ENCODE measurements at places on chromosomes 6 and 20.
A peak's percentile ranks its signal among the peaks of the same experiment; 100 is the strongest.

DNA sequence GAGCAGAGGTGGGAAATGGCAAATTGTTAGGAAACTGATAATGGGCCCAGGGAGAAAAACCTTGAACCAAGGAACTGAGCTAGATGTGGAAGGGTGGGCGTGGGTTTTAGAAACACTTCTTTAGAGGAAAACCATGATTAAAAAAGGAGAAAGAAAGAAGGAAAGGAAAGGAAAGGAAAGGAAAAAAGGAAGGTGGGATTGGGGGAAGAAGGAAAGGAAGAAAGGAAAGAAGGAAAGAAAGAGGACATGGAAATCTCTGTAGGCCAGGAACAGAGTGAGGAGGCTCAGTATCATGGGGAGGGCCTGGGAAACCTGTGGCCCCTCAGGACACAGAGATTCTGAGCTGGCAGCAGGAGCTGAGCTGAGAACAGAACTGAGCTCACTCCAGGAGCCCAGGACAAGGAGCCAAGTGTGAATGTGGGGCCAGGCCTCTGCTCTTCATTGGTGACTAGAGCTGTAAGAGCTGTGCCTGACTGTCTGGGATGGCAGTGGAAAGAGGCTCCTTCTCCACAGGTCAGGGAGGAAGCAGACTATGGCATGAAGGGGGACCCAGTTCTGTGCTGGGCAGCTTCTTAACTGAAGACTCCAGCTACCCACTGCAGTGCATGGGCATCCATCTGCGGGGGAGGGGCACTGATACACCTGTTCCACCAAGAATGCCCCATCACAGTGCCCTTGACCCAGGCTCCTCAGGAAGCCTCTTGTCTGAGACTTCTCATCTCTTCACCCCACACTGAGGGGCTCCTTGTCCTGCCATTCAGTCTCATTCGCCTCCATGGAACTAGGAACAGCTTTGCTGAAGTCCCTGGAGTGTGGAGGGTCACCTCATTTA lies 116.1 kb upstream of the BACH2 start:
- no peak for DNase-seq

DNA sequence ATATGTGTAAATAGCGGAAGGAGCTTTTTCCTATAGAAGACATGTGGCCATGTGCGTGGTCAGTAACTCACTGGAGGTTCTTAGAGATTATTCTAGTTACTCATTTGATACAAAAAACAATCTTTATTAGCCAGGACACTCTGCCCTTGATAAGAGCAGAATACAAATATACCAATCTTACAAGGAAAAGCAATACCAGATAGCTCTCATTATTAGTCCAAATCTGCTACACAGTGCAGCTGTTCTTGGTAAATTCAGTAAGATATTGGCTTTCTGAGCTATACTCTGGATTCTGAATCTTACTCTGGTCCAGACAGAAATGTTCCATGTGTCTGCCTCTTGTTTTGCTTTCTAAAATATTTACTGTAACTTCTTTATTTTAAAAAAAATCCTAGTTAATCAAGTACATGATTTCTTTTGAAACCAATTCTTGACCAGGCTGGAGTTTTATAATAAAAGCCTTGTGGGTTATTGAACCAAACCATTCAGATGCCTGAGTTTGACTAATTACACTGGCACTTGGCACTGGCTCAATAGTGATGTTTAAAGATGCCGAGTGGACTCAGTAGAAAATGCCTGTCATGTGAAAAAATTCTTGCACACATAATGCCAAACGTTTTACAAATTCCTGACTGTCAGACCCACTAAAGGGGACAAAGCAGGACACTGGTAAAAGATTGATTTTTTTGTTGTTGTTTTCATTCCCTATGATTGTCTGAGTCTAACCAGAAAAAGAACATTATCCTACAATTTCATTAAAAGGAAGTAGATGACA lies 242.8 kb upstream of the TCF21 start:
- no peak for DNase-seq

DNA sequence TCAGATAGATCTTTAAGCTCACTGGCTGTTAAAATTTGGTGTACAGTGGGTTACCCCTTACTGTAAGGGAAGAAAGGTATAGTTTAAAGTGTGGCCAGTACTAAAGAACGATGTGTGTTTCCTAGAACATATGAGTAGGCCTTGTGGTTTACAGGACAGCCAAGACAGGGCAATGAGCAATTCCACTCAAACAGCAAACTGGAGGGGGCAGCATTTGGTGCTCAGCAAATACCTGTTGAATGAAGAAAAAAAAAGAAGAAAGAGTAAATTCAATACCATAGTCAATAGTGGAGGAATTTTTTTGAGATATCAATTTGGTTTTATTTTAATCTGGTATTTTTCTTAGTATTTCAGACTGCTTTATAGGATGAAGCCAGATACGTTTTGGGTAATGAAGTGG lies 3.8 kb upstream of the NCOA5 start:
- no peak for DNase-seq

DNA sequence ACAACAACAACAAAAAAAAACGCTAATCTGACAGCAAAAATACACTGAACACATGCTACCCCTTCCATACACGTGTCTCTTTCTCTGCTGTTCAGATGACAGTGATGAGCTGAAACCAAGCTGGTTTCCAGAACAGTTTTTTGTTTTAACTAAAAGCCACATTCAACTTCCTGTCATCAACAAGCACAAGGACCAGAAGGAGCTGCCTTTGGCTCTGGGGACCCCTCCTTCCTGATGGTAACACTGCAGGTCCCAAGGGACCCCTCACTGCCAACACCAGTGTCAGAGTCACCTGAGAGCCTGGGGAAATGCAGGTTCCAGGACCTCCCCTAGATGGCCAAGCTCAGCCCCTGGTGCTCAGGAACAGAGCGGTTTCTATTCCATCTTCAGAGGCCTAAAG lies 6.0 kb downstream of the CST7 start:
- no peak for DNase-seq

GRCh38 chr6:111243095-111243494 lies 155.8 kb downstream of the SLC16A10 start:
- no peak for DNase-seq

DNA sequence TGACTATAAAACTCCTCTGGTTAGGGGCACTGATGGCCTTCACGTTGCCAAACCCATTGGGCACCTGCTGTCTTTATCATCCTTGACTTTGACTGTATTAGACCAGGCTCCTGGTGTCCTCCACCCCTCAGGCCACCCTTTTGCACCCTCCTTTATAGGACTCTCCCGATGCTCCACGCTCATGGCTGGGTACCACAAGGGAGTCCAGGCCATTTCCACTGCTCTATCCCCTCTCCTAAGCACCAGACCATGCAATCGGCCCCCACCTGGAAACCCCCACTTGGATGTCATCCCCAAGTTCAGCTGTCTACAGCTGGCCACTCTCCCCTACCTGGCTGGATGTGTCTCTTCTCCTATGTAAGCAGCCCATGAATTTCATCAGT lies 115.2 kb downstream of the TOX2 start:
- DNase-seq: no peak

DNA sequence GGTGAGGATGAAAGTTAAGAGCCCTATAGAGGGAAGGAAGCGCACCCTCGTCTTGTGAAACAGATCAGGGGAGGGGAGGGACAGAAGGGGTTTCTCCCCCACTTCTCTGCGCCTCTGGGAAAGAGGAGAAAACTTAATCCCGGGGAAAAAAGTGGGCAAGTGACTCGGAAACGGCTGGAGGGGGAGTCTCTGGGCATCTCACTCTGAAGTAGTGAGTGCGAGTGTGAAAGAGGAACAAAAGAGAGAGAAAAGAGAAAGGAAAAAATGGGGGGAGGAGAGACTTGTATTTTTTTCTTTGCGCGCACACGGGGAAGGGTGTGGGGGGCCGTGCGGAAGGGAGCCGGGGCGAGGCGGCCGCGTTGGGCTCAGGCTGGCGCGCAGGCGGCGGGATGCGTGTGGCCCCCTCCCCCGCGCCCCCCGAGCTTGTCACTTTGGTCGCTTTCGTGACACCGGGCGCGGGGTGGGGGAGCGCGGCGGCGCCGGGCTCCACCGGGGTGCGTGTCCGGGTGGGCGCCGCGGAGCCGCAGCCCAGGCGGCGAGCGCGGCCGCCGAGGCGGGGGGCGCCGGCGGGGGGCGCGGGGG lies 454 bp downstream of the L3MBTL3 start:
- DNase-seq: no peak

- DNase-seq: no peak
Measured at GRCh38 chr6:109096208-109096607, 901 bp downstream of the CEP57L1 start.

DNA sequence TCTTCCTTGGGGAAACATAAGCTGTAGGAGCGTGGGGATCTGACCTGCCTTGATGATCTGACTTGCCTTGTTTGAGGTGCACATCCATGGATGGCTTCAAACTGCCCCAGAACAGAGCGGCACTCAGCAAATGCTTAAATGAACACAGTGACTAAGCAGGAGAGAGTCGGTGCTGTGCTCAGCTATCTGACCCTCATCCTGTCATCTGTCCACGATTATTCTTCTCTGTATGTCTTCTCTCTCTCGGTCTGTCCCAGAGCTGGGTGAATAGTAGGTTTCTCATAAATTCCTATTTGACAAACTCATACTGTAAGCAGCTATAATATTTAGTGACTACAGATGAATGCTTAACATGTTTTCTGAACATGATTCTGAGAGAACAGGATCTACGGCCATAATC lies 37.3 kb downstream of the TRAM2 start:
- DNase-seq: peak; percentile 73

- DNase-seq: no peak
Measured at GRCh38 chr6:166904101-166904746, 52.1 kb downstream of the RNASET2 start.

GRCh38 chr6:3260296-3260695 lies 1.5 kb downstream of the PSMG4 start:
- DNase-seq: no peak

- no peak for DNase-seq
Measured at GRCh38 chr6:118886641-118887040, 7.3 kb upstream of the ASF1A start.

- DNase-seq: no peak
Measured at GRCh38 chr6:115865914-115866313, 194.8 kb downstream of the FRK start.

- no peak for DNase-seq
Measured at GRCh38 chr6:45507186-45507585, 129.5 kb upstream of the SUPT3H start.

DNA sequence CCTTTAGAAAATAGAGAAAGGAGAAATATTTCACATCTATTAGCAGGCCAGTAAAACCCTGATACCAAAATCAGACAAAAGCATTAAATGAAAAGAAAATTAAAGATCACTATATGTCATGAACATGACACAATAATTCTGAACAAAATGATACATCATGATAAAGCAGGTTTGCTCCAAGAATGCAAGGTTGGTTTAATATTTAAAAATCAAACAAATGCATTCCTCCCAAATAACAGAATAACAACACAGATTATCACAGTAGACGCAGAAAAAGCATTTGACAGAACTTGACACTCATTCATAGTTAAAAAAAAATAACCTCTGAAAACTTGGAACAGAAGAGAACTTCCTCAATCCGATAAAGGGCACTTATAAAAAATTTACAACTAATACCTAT lies 22.9 kb upstream of the ARMC2 start:
- DNase-seq: no peak

- DNase-seq: no peak
Measured at GRCh38 chr20:36975099-36975818, 23.8 kb upstream of the SAMHD1 start.

- no peak for DNase-seq
Measured at GRCh38 chr6:168377856-168378832, 58.6 kb upstream of the DACT2 start.

- DNase-seq: no peak
Measured at GRCh38 chr6:84539122-84539856, 225.1 kb downstream of the TBX18 start.

DNA sequence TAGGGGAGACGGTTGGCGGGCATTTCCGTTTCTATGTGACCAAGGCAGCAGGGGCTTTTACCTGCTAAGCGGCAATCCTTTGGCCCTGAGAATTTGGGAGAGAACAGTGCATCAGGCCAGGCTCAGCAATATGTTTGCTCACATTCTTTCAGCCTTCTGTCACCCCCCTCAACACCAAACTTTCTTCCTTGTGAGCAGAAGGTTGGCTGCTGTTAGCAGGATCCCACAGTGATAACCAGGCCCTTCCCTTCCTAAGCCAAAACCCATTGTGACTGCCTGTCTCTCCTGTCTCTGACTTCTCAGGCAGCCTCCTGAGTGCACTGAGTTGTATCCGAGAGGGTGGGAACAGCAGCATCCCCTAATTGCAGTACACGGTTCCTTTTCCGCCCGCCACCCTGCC lies 43.7 kb downstream of the STK35 start:
- DNase-seq: no peak

GRCh38 chr20:46423882-46424482 lies 17.6 kb upstream of the ELMO2 start:
- DNase-seq: no peak

DNA sequence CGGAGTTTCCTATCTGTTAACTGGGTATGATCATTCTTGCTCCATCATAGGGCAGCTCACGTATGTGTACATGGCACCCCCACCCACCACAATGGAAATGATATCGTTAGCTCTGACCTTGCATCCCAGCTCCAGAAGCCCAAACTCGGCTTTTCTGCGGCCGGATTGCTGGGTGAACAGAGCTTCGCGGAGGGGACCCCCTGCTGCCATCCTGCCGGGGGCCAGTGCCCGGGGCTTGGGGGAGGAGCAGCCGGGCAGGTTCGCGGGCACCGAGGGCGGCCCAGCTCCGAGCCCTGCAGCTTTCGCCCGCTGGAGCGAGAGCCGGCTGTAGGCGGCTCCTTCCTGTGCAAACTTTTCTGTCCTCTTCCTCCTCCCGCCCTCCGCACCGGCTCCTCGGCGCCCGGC lies 24.9 kb upstream of the FUCA2 start:
- DNase-seq: no peak

DNA sequence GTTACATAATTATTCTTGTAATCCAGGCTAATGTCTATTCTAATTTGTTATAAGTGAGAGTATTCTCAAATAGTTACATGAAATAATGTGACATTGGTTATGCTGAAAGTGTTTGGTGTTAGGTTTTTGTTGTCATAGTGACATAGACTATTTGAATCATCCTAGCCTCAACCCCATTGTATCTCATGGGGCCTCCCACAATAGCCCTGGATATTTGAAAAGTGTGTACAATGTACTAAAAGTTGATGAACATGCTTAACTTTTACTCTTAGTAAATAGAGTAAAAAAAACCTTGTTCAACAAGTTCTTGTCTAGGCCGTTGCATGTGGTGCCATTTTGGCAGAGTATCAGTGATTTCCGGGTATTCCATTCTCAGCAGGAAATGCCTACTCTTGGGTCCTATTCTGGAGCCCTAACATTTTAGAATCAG lies 83.0 kb downstream of the RTN4IP1 start:
- no peak for DNase-seq

- no peak for DNase-seq
Measured at GRCh38 chr6:41100871-41101287, 28.1 kb downstream of the NFYA start.

Data from GM04504 (cell line).